KBM-7 (cell line): ENCODE measurements at places on chromosomes 2 and 18.

DNA sequence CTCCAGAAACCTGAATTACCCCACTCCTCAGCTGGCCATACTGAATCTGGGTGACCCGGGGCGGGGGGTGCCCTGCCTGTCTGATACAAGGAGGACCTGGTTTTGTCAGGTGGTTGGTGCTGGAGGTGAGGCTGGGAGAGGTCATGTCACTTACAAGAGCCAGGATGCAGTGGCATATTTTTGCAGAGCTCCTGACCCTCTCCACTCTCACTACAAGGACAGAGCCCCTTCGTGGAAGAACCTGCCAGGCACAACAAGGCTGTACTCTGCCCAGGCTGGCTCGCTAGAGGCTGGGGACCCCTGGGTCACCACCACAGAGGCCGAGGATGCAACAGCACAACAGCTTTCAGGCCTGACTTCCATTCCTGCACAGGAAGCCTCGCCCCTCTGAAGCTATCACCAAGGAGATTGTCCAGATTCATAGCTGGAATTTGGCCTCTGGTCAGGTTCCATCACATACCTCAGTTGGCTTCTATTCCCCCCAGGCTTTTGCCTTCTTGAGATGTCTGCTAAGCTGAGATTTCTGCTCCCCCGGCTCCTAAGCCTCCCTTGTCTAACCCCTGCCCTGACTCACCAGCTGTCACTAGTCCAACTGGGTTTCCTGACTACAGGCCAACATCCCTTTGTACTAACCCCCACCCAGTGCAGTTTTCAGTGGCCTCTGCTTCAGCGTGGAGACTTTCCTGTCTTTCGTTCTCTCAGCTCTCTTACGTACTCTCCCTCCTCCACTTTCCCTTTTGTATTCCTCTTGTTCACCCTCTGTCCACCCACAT lies 132.5 kb upstream of the EPAS1 start:
- DNase-seq: no peak

GRCh38 chr2:145802133-145802532 lies 1282.2 kb upstream of the ZEB2 start:
- no peak for DNase-seq

DNA sequence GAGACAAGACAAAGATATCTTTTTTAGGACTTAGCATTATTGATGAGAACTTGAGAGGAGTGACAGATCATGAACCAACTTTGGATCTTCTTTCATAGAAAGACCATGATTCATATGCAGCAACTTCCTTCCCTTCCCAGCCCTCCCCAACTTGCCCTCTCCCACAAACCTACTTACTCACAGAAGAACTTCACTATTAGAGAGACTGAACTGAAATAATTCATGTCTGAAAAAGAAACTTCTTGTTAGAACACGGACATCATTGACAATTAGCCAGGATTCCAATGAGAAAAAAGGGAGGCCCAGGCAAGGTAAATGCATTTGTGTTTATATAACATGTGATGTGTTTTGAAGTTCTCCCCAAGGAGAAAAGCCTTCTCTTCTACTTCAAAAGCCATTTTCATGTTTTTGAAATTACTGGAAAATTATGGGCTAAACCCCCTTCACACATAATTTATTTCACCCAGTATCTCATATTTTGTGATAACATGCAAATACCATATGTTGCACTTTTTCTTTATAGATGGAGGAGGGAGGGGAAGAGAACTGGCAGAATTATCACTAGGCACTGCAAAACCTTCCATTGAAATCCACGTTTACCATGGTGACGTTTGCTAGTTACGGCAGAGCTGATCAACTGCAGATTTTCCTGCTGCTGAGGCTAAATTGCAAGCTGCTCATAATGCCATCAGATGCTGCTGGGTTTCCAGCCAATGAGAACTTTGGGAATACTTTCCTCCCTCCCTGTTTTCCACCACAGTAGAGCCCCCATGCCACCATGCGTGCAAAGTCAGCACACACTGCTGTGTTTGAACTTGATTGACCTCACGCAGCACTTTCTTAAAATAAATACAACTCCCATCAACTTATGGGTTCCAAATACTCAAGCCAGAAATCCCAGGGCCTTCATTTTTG lies 294.7 kb downstream of the MEIS1 start:
- no peak for DNase-seq

DNA sequence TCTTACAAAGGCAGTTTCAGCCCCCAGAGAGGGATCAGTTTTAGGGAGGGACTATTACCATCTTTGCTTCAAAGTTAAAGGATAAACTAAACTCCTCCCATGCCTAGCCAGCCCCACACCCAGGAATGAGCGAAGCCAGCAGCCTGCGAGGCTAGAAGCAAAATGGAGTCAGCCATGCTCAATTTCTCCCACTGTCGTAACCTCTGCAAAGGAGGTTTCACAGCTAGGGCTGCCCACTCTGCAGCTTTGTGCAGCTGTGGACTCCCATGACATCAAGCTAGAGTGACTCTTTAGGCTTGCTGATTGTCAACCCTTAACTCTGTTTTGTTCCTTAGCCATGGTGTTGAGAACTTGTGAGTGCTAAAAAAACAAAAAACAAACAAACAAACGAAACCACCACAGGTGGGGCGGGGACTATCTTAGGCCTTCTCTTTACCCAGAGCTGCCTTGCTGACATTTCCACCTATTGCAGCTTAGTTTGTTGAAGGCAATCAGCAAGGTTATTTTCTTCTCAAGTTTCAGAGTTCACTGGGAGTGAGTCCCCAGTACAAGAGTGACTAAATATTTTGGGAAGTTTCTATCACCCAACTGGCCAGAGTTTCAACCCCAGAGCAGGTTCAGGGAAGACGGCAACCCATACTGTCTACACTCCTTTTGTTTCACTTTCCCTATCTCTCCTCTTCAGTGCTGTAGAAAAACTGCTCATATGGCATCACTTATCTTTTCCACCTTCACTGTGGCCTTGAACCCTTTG lies 592.1 kb downstream of the XIRP2 start:
- no peak for DNase-seq

- DNase-seq: no peak
Observed at GRCh38 chr2:23335550-23335949, 49.4 kb upstream of the KLHL29 start.

GRCh38 chr2:165933211-165933910 lies 20.2 kb downstream of the TTC21B start:
- DNase-seq: no peak

DNA sequence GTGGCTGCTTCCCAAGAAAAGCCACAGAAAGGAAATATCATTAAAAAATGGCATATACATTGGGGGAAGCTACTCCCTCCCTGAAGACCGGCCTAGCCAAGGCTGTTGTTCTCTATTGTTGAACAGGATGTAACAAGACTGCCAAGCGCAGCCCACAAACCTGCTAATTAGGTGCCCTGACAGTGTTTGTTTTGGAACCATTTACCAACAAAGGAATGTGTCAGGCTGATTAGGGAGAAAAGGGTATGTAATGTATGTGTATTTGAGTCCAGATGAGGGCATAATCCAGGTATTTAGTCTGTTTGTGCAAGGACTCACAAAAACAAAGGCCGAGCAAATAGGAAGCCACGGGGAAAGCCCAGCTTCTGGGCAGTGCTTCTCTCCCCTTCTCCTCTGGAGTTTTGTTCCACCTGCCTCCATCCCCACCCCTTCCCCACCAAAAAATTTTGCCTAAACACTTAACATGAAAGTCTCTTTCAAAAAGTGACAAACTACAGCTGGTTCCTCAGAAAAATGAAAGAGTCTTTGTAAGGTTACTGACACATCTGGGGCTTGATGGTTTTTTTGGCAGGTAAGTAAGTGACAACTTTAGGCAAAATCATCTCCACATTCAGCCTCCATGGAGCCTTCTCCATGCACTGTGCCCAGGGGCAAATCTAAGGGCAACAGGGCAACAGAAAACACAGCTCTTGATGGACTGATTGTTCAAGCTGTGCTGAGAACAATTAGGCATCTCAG lies 78.3 kb upstream of the FZD5 start:
- peak; percentile 87 for DNase-seq

GRCh38 chr2:73986085-73986681 lies 1.5 kb downstream of the TET3 start:
- no peak for DNase-seq

DNA sequence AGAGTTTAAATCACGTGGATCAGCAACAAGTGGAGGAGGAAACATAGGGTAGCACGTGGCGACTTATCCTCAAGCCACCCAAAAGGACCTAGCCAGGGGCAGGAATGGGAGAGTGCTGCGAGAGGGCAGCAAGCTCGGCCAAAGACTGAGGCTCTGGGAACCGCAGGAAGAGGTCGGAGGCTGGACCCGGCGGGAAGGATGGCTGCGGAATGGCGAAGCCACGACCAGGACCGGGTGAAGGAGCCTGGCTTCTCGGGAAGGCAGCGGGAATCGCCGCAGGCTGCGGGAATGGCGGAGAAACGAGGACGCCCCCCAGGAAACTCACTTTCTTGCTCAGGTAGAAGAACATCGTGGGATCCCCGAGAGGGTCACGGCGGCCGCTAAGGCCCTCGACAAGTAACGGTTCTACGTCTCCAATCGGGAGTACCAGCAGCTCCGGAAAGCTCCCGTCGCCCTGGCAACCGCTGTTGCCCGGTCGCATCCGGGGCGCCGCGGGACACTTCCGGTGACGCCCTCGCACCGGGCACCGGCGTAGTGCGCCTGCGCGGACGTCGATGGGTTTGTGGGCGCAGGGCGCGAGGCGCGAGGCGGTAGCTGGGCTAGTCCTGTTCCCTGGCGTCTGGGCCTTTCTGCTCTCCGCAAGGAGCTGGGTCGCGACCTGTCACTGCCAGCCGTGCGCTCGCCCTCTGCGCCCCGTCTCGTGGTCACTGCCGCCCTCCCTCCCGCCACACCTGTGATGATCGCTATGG lies at the start of gene WDR35:
TSS of gene WDR35 (minus strand) at position 439 of the 749 bp plus-strand sequence. CDS start at position 349, 90 bp downstream.
- DNase-seq: peak; percentile 59

DNA sequence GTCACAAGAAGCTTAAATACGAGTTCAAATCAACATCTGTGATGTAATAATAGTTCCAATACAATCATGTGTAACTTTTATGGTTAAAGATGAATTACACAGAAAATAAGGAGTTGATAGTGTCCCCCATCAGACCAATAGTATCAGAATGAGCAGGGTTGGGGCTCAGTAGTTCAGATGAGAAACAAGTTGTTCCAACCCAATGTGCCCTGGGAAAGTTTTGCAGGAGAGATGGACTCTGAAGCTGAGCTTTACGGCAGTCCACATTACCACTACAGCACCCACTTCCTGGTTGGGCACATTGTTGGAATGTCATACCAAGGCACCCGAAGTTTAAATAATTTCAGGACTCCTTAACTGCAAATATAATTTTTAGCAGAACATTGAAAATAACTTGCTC lies 12.1 kb upstream of the CXCR4 start:
- DNase-seq: no peak

- no peak for DNase-seq
Observed at GRCh38 chr2:6412533-6413091, 453.1 kb downstream of the CMPK2 start.

GRCh38 chr2:165109915-165110314 lies 93.9 kb downstream of the SCN3A start:
- no peak for DNase-seq

DNA sequence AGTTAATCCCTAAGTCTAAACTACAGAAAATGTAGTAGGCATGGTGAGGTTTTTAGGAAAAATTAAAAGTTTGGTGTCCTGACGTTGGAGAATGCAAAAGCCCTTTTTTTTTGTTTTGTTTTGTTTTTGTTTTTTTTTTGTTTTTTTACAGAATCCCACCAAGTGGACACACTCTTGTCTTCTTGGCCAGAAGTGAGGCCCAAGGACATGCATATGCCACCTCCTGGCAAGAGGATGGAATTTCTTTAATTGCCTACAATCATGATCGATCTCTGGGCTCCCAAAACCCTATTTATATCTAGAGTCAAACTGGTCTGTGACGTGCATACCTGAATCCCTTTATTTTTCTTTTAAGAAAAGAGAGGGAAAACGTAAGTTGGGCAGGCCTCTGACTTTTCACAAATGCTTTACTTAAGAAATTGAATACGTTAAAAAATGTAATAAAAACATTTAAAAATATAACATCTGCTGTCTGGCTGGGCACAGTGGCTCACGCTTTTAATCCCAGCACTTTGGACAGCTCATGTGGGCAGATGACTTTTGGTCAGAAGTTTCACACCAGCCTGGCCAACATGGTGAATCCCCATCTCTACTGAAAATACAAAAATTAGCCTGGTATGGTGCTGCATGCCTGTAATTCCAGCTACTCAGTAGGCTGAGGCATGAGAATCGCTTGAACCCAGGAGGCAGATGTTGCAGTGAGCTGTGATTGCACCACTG lies 502.7 kb downstream of the CBLN2 start:
- no peak for DNase-seq

- peak; percentile 70 for DNase-seq
Observed at GRCh38 chr18:77650799-77651385, 401.2 kb downstream of the GALR1 start.

DNA sequence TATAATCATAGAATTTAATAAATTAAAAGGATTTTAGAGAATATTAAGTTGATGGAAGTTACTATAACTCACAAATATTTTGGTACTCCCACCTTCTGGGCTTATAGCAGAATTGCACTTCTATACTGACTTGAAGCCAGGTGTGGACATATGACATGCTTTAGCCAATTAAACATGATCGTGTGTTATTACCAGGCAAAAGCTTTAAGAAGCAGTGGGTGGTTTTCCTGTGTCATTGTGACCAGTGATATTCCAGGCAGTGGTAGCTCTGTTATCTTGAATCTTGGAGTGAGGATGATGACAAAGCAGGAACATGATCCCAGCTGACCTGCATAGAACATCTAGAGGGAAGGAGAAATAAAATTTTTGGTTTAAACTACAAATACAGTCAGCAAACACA lies 370.9 kb upstream of the ZEB2 start:
- peak; percentile 24 for DNase-seq

GRCh38 chr18:26657631-26658581 lies 109.6 kb upstream of the KCTD1 start:
- DNase-seq: no peak

DNA sequence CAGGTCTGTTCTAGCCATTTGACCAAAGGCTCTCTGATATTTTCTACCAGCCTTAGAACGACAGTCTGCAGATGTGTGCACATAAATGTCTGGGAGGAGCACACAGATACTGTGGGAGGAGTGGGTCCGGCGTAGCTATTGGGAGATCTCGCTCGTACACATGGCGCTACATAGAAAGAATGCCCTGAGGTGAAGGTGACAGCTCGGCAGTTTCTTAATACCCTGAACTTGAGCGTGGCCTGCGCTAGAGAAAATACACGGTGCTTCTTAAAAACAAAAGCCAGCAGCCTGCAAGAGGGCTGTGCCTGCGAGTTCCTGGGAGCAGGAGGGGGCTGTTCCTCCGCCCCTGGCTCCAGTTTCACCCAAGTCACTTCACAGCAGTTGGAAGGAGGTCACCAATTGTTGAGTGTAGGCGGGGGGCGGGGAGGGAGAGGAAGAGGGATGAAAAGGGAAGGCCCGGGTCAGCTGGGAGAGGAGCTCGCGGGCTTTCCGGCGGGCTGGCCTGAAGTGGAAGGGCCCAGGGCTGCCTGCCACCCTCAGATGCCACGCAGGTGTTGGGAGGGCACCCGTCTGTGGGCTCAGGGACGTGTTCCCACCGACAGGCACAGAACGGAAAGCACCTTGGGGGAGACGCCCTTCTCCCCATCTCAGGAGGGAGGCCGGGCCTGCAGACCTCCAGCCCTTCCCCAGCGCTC lies 124.7 kb upstream of the ZNF516 start:
- peak; percentile 81 for DNase-seq

DNA sequence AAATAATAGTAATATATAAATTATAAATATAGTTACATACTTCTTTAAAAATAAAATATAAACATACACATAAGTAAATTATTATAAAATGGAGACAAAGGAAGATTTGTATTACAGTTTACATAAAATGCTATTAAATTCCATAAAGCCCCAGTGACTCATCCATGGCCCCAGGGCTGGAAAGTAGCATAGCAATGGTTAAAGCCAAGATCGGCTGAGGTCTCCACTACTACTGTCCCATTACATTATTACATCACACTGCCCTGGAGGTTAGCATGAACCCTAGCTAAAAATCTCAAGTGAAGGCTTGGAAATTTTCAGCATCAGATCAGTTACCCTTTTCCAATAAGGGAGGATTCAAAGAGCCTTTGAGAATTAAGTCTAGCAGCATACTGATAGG lies 936.2 kb downstream of the DSC3 start:
- no peak for DNase-seq
